ENCODE measurements at places on chromosomes 16 and 17.

DNA sequence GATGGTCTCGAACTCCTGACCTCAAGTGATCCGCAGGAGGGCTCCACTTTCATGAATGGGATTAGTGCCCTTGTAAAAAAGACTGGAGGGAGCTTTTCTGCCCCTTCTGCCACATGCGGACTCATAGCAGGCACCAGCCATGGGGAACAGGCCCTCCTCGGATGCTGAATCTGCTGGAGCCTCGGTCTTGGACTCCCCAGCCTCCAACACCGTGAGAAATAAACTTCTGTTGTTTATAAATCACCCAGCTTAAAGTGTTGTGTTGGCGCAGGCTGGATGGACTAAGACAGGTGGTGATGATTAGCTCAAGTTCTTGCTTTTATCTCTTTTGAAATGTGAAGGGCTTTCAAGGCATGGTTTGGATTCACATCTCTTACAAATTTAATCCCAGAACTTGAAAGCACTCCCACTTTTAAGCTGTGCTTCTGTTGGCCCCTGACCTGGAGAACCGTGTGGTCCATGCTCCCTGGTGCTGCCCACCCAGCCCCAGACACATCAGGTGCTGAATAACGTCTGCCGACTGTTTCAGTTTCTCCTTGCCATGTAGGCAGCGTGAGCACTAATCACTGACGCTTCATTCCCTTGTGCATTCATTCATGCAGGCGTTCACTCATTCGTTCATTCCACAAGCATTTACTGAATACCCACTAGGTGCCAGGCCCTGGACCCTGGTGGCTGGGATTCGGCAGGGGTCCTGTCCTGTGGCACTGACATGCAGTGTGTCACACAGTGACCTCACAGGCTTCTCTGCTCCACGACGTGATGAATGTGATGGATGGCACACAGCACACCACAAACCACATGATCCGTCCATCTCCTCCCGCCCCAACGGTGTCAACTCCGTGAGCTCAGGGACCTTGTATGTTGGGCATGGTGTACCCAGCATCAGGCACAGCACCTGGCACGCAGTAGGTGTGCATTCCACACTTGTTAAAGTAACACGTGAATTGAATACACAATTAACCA, 8.9 kb downstream of the CIBAR2 start:
- DNase-seq: no peak

DNA sequence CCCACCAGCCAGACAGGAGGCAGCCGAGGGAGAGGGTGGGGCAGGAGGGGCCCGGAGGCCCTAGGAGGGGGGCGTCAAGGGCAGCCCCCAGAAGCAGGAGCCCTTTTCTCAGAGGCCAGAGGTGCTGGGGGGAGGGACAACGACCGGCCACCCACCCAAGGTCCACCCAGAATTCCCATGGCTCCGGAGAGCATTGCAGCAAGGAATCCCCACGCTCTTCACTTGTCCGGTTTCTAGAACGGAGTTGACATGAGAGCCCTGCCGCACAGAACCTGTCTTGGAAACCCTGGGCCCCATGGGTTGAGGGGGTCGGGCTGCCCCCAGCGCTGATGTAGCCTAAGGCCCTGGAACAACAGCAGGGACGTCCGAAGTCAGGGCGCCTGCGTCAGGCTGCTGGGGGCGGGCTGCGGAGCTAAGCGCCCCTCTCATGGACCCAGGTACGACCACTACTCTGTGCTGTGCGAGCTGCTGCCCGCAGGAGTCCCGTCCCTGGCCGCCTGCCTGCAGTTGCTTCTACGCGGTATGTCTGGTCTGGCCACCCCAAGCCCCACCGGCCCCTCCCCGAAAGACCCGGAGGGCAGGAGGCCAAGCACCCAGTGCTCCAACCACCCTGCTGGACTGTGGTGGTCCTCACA, 11.2 kb downstream of the CYBC1 start:
- no peak for DNase-seq

- no peak for DNase-seq
Measured at GRCh38 chr17:57554826-57555635, 190.1 kb downstream of the CCDC182 start.

GRCh38 chr17:9900784-9901183, 4.3 kb downstream of the RCVRN start:
- DNase-seq: no peak

GRCh38 chr16:85931596-85932402, 32.8 kb downstream of the IRF8 start:
- DNase-seq: no peak

DNA sequence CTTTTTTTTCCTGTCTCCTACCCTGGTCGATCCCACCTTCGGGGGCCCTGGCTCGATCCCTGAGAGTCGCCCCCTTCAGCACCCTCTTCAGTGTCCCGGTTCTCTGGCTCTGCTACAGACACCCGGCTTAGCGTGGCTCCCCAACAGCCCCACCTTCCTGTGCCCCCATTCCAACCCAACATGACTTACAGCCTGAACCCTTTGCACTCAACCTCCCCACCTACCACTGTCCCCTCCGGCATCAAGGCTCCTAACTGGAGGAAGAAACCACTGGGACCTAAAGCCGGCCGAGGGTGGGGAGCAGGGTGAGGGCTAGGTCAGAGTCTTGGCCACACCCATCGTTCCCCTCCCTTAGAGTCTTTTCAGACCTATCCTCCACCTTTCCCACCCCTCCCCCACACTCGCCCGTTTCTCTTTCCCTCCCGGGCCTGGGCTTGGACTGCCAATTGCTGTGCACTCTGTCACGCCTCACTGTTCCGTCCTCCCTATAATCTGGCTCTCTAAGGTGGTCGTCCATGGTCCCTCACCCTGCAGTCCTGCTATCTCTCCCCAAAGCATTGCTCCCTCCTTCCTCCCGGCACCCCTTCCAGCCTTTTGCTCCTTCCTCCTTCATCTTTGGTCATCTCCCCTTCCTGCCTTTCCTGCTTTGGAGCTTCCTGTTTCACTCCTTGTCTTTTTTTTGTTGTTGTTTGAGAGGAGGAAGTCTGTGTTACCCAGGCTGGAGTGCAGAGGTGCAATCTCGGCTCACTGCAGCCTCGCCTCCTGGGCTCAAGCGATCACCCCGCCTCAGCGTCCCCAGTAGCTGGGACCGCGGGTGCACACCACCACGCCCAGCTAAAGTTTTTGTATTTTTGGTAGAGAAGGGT, 890 bp upstream of the CLDN7 start:
- no peak for DNase-seq

- peak; percentile 77 for DNase-seq
Measured at GRCh38 chr17:48471817-48472410, 41.9 kb upstream of the SKAP1 start.

GRCh38 chr16:48534601-48535340, 75.2 kb downstream of the N4BP1 start:
- no peak for DNase-seq

DNA sequence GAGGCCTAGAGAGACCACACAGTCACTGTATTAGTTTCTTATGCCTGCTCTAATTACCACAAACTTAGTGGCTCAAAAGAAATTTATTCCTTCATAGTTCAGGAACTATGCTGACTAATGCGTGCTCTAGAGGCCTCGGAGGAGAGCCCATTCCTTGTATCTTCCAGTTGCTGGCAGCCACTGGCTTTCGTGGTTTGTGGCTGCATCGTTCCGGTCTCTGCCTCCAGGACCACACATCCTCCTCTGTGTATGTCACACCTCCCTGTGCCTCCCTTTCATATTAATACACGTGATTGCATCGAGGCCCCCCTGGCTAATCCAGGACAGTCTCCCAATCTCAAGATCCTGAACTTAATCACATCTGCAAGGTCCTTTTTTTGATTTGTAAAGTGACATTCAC, 16.9 kb upstream of the MYLK3 start:
- DNase-seq: no peak

- no peak for DNase-seq
Measured at GRCh38 chr16:79151-80054, 1.4 kb downstream of the MPG start.

DNA sequence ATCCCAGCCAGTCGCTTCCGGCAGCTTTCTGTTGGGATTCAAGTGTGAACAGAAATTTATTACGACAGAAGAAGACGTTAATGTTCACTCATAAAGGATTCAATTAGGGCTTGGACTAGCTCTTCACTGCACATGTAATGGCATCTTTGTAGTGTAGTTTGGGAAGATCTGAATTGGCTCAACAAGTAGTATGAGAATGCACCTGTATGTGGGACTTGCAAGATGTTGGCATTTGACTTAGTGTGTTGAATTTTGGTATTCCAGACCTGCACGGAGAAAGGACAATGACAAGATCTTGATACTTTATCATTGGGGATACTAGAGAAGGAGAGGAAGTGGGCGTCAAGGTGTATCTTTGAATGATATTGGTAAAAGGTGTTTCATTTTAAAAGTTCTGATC, 1.2 kb downstream of the PSMD11 start:
- DNase-seq: no peak

DNA sequence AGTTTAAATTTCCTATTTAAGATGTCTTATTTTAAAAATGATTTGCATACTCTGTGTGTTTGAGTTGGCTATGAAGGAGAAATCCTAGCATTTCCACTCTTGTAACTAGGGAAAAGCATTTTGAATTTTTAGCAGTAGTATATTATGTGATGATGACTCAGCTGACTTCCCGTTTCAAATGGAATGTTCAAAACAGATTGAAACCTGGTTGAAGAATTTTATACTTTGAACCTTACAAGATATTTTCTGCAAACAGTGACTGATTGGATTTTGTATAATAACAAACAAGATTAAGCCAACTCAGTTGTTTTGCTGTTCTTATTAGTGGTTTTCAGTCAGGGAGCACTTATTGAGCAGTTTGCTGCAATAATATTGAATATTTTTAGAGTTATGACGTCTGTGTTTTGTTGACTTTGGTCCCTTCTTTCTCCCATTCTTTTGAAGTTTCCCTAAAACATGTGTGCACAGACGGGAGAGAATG, 8.0 kb downstream of the TNRC6A start:
- DNase-seq: no peak

- DNase-seq: no peak
Measured at GRCh38 chr16:79191933-79192332, 408.6 kb downstream of the MAF start.

DNA sequence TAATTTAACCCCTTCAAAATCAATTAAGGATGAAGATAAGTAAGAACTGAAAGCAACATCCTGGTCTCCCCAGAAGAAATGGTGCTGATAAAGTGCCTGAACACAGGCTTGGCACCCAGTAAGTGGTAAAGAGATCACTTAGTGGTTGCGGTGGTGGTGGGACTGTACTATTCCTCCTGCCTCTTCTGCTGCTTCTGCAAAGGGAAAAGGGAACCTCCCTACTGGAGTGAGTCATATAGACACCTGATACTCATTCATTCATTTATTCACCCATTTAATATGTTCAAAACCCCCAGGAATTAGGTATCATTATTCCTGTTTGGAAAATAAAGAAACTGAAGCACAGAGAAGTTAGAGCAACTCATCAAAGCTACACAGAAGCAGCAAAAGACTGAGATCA, 60.6 kb downstream of the CDYL2 start:
- DNase-seq: no peak

DNA sequence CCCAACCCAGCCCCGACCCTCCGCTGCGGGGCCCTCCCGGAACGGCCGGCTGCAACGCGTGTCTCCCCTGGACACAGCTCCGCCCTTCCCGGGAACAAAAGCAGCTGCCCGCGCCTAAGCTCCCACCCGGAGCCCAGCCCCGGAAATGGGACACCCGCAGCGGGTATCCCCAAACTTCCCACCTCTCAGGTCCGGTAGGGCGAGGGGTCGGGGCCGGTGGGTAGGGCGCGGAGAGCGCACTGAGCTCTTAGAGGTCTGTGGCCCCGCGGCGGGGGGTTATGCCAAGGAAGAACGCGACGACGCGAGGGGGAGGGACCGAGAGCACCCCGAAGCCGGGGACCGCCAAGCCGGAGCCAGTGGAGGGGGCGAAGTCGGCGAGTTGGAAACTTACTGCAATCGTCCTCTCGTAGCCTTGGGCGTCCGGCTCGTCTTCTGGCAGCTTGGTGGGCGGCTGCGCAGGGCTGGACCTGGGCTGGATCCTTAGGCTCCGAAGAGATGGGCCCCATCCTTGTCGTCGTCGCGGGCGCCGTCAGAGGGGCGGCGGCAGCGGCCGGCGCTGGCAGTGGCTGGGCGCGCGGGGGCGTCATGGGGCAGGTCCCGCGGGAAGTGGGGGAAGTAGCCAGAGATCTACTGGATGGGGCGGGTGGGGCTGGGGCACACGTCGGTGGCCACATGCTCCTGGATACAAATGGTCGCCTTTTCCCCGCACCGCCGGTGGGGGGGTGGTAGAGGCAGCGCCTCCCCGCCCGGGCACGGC, 6.9 kb downstream of the USP6 start:
- DNase-seq: no peak

DNA sequence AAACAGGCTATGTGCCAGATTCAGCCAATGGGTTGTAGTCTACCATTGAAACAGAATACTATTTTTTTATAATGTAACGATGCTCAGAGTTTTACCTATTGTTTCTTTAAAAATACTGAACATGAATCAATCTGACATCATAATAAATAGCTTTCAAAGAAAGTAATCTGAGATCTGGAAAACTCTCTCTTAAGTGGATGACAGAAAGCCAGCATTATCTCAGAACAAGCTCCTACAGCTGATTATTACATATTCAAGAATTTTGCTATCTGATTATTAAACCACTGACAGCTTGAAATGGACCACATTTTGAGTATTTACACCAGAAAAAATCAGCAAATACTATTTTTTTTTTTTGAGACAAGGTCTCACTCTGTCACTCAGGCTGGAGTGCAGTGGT, 484.2 kb upstream of the SOX9 start:
- no peak for DNase-seq

DNA sequence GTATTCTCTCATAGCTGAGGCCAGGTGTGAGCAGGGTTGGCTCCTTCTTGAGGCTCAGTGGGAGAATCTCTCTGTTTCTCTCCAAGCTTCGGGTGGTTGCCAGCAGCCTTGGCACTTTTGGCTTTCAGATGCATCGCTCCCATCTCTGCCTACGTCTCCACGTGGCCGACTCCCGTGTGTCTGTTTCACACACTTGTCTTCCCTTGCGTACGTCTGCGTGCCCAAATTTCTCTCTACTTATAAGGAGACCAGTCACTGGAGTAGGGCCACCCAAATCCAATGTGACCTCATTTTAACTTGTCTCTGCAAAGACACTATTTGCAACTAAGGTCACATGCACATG, 14.7 kb downstream of the OSBPL7 start:
- no peak for DNase-seq

GRCh38 chr16:9068886-9069285, 22.6 kb upstream of the HAPSTR1 start:
- no peak for DNase-seq

Measured in NCI-H2081 treated with DMSO at 0.1 percent for 48 hours (cell line).